ENCODE measurements at places on chromosomes 1 and 21. TPM values are rescaled to one million over a fixed set of nuclear protein-coding genes. Genes with fewer than 3 reads are reported as not detected.

DNA sequence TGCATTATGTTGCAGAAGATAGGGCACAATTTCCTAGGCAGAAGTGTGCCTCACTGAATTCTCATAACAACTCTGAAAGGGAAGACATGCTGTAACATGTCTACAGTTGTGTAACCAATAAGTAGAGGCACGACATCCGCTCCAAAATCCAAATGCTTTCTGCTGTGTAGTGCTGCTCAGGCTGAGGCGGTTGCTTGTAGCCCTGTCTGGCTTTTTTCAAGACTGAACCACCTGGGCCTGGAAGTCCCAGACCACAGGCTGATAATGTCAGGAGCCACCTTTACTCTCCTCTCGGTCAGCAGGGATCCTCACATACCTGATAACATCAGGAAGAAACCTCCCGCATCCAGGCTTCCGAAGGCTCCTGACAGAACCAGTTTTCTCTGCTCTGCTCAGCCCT, 10.9 kb downstream of the AKNAD1 start:
- no peaks in the 10 kb centered on the region for H3K36me3 ChIP-seq
- H3K4me3 ChIP-seq = no peak overlapping the region
- H3K27ac ChIP-seq = no peak overlapping the region

DNA sequence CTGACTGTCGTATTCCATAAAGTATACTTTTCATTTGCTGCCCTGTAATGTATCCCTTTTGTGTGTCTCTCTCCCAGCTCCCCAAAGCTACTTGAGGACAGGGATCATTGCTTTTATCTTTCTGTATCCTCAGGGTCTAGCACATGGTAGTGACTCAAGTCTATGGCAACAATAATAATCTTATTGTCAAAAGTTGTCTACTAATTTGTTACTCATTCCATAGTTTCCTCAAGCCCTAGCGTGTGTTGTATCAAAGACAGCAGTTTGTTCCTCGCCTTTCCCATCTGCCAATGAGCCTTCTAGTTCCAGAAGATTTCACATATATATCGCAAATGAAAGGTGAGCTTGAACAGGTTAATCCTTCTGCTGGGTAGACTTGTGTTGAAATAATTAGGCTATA, 9.8 kb upstream of the SLC30A1 start:
- H3K4me3 ChIP-seq = no peak overlapping the region
- no peak for DNase-seq
- H3K27ac ChIP-seq = no peak overlapping the region
- H3K36me3 ChIP-seq = no peaks in the 10 kb centered on the region
- H3K27me3 ChIP-seq = no peaks in the 10 kb centered on the region

DNA sequence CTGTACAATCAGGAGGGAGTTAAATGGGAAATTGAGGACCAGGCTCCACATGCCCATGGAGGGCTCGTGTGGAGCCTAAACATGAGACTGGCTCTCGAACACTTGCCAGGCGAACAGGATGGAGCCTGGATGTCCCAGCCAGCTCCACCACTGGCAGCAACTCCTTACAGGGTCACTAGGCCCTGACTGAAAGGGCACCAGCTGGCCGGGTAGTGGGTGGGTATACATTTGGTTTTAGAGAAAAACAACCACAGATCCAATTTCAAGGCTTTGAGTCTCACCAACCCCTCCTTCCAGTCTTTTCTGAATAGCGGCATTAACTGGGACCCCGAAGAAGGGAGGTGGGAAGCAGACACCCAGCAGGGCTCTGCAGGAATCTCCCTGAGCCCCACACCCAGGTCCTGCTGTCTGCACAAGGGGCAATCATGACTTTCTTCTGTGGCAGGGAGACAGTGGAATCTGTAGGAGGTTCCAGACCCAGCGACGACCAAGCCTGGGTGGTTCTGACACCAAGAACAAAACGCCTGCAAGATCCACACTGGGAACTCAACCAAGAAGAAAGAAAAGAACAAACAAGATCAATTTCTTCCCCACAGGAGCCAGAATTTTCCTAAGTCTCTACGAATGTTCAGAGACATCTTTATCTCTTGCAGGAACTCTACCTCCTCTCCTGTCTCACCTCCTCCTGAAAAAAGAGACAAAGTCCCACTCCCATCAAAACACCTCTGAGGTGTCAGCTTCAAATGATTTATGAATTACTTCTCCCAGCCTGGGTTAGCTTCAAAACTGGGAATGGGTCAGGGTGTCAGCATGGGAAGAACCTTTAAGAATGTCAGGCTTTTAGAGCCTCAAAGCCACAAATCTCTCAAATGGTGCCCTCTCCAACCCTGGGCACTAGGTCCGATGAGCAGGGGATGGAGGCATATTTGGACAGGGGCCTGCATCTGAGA, 26.5 kb upstream of the SRP9 start:
- no peaks in the 10 kb centered on the region for H3K27me3 ChIP-seq
- H3K27ac ChIP-seq = no peak overlapping the region
- DNase-seq = no peak
- H3K4me1 ChIP-seq = peaks cover 9% of the 10 kb centered on the region

- DNase-seq = no peak
- H3K27me3 ChIP-seq = no peaks in the 10 kb centered on the region
- peak overlapping the region; percentile 61 for H3K4me3 ChIP-seq
- no peaks in the 10 kb centered on the region for H3K36me3 ChIP-seq
- H3K27ac ChIP-seq = peak overlapping the region; percentile 88
These were observed 1.4 kb downstream of the IL6R start for GRCh38 chr1:154406572-154406879.

GRCh38 chr1:201183209-201183608, 7.4 kb upstream of the IGFN1 start:
- no peak overlapping the region for H3K27ac ChIP-seq
- H3K36me3 ChIP-seq = no peaks in the 10 kb centered on the region
- peaks cover 16% of the 10 kb centered on the region for H3K27me3 ChIP-seq
- no peaks in the 10 kb centered on the region for H3K4me1 ChIP-seq

The RNU1-2 gene
- total RNA-seq = 1,290 TPM

The C8A gene
- total RNA-seq = not detected

The FCRL6 gene
- not detected for total RNA-seq

GRCh38 chr21:46619846-46620245, 15.0 kb upstream of the S100B start:
- no peaks in the 10 kb centered on the region for H3K4me1 ChIP-seq
- no peak overlapping the region for H3K4me3 ChIP-seq
- DNase-seq = no peak

DNA sequence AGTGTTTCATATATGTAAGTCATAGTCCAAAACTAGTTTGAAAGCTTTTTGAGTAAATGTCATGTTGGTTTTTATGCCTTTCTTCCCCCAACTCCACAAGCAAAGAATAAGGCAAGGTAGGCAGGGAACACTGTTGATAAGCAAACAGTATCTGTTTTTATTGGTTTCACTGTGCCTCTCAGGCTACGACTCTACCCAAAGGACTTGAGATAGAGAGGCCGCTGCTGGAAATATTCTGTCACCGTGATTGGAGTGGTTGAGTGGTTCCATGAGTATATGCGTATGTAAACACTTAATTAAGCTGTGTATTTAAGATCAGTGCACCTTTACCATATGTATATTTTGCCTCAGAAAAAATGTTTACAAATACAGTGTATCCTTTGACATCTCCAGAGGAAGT, 138.1 kb upstream of the KIF26B start:
- H3K27me3 ChIP-seq = no peaks in the 10 kb centered on the region
- no peak overlapping the region for H3K4me3 ChIP-seq
- no peak for DNase-seq
- no peak overlapping the region for H3K27ac ChIP-seq
- no peaks in the 10 kb centered on the region for H3K36me3 ChIP-seq

The TMEM35B gene
- 18.7 TPM for total RNA-seq

GRCh38 chr1:56469640-56470371, 109.6 kb downstream of the PLPP3 start:
- no peak for DNase-seq
- H3K4me1 ChIP-seq = no peaks in the 10 kb centered on the region
- H3K27me3 ChIP-seq = peaks cover 2% of the 10 kb centered on the region
- H3K4me3 ChIP-seq = no peak overlapping the region
- H3K27ac ChIP-seq = no peak overlapping the region
- H3K36me3 ChIP-seq = no peaks in the 10 kb centered on the region

DNA sequence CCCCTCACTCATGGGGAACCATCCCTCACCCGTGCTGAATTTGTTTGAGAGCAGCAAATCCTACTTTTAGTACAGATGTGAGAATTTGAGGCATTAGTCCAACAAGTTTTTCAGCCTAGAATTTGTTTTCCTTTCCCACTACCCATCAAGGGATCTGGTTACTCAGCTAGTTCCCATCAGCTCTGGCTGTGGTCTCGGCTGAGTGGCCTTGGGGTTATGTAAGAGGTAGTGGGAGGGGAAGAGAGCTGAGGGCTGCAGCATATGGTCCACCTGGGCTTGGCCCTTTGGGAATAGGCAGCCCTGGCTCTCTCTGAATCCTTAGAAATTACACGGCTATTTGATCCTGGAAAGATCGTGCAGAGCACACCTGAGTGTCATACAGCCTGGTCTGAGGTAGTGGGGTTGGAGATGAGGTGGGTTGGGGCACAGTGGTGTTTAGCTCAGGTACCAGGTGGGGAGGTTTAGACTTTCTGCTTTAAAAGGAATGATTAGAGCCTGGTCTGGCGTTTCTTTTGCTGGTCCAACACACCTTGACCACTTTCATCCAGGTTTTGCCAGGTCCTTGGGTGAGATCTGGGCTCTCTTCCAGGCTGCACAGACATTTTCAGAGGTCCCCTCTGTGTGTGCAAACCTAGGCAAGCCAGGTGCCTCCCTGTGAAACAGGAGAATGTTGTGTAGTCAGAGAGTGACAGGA, 4.2 kb downstream of the GSTM4 start:
- no peak for DNase-seq
- H3K4me1 ChIP-seq = no peaks in the 10 kb centered on the region
- no peak overlapping the region for H3K4me3 ChIP-seq
- H3K27me3 ChIP-seq = no peaks in the 10 kb centered on the region
- H3K27ac ChIP-seq = no peak overlapping the region
- no peaks in the 10 kb centered on the region for H3K36me3 ChIP-seq

GRCh38 chr1:205313563-205314308, 7.8 kb downstream of the NUAK2 start:
- 0 out of 2 replicates have a peak, but pooled peaks cover 6% of the 10 kb centered on the region for H3K36me3 ChIP-seq
- no peaks in the 10 kb centered on the region for H3K27me3 ChIP-seq
- H3K4me3 ChIP-seq = no peak overlapping the region
- DNase-seq = no peak

GRCh38 chr1:62732331-62732730, 44.1 kb upstream of the DOCK7 start:
- H3K36me3 ChIP-seq = no peaks in the 10 kb centered on the region
- no peaks in the 10 kb centered on the region for H3K4me1 ChIP-seq
- H3K4me3 ChIP-seq = no peak overlapping the region
- DNase-seq = no peak
- no peak overlapping the region for H3K27ac ChIP-seq
- H3K27me3 ChIP-seq = no peaks in the 10 kb centered on the region
